ENCODE measurements at places on chromosomes 6 and 20.

GRCh38 chr20:12886618-12887363 lies 122.0 kb upstream of the SPTLC3 start:
- no peak for DNase-seq

DNA sequence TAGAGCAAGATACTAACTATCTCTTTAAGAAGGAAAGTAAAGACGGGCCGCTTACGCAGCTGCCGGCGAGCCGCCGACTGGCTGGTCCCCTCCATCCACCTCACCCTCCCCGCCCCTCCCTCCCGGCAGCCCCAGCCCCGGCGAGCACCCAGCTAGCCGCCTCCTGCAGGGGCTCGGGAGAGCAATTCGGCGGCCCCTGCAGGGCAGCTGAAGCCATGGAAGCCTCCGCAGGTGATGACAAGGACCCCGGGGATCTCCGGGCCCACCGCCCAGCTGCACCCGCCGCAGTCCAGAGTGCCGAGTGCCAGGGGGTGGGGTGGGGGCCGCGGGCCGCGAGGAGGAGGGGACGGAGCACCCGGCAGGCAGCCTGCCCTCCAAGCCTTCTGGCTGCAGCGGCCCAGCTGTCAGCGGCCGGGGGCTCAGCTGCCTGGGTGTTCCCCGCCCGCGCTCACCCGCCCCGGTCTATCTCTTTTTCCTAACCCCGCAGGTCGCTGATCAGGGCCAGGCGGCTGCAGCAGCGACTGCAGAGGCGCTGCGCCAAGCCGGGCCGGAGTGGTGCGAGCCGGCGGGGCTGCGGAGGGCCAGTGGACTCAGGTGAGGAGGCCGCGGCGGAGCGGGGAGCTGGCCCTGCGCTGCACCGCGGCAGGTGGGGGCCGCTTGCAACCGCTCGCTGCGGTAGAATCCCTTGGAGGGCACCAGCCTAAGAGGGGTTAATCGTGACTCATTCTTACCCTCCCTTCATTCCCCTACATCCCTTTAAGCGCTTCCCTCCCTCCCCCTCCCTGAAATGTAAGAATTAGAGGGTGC lies at the start of gene SNPH:
TSS of gene SNPH (plus strand) at position 128 of the 807 bp plus-strand sequence. CDS start 29,946 bp downstream, outside the sequence.
- DNase-seq = peak; percentile 87

DNA sequence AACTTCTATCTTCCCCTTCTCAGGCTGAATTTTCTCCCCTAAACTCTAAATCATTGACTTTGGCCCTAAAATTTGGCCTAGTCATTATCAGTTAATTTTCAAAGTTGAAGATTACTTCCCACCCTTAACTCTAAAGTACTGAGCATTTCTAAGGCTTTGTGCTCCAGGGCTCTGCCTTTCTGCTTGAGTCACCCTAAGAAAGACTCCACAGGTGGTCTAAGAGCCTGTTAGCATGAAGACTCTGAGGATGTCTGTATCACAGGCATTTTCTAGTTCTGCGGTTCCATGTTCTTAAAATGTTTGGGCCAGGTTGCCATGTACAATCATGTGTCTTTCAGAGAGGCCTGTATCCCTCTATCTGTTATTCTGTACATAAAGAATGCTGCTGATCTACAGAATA lies 808.1 kb upstream of the MANEA start:
- DNase-seq = no peak

DNA sequence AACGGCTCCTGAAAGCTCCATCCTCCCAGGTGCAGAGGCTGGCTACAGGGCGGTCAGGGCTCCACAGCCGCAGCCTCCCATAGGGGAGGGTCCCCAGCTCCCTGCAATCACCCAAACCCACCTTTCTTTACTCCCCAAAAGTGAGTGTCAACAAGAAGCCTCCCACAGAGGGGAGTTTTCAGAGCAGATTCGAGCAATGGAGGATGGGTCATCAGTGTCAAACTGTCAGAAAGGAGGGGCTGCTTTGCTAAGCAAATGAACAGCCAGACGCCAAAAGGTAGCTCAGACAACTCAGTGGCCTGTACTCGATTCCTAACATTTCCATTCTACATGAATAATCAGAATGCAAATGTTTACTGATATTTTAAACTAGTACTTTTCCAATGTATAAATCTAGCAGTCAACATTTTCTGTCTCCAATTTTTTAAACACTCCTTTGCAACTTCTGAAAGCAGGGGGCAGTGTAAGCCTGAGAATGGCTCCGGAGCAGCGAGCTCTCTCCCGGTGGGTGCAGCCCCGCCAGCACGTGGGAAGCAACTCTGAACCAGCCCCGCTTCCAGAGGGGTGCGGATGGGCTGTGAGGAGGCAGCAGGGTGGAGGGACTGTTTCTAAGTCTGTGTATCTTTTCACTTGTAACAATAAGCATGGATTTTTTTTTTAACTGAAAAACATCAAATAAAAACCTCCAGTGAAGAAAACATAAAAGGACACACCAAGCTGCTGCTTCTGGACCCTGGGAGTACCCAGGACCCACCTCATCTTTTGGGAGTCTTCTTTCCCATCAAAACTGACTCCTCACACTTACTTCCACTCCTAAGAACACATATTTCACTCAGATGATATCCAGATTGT lies 54.9 kb downstream of the TAF4 start:
- DNase-seq = peak; percentile 76

DNA sequence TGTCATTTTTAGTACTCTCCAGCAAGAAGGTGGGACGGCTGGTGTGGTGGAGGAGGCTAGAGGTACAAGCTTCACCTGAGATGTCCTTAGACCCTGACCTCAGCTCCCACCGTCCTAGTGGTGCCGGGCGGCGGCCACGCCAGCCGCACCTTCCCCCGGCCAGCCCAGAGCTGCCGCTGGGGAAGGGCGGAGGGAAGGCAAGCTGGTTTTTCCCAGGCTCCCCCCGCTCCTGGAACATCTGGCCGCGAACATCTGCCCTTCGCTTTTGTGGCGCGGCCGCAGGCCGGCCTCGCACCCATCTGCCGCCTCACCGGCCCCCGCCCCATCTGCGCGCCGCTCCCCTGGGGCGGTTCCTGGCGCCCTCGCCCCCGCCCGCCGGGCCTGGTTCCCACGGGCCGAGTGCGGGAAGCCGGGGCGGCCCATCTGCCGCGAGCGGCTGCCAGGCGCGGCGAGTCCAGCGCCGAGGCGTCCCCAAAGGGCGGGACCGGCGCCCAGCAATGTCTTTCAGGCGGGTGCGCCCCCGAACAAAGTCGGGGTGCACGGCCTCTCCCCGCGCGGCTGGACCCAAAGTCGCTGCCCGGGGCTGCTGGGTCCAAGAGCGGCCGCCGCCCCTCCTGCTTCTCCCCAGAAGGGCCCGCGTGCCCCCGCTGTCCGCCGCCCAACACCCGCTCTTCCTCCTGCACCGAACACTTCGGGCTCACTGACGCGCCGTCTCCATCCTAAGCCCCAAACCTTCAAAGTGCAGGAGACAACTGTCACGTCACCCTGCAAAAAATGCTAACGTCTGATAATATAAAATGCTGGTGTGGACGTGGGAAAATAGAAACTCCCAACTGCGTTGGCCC lies 17.3 kb upstream of the ID1 start:
- peak; percentile 92 for DNase-seq

- peak; percentile 40 for DNase-seq
Measured at GRCh38 chr6:35757456-35758123, 18.8 kb upstream of the CLPSL2 start.

DNA sequence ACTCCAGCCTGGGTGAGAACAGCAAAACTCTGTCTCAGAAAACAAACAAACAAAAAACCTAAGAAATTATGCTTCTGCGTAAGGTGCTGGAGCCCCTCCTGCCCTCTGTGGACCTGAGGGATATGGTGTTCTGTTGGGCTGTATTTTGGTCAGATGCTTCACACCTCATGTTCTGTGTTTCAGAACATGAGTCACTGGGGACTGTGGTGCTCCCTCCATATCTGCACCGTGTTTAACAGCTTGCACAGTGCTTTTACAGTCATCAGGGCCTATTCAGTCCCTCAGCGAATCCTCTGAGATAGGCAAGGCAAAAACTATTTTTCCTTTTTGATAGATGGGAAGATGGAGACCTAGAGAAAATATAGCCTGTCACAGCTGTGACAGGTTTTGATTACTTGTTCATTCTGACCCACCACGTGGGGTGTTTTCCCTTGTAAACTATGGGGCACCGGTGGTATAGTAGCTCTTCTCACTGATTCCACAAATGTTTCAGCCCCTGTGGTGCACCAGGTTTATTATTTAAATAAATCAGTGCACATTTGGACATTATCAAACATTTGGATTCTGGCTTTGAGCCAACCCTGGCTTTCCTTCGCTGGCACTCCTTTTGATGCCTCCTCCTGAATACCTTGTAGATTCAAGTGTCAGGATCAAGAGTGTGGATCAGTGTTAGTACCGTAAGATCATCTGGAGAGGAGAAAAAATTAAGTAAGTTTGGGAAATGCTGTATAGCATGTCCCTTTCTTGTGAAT lies 9.6 kb downstream of the TTPAL start:
- peak; percentile 36 for DNase-seq

DNA sequence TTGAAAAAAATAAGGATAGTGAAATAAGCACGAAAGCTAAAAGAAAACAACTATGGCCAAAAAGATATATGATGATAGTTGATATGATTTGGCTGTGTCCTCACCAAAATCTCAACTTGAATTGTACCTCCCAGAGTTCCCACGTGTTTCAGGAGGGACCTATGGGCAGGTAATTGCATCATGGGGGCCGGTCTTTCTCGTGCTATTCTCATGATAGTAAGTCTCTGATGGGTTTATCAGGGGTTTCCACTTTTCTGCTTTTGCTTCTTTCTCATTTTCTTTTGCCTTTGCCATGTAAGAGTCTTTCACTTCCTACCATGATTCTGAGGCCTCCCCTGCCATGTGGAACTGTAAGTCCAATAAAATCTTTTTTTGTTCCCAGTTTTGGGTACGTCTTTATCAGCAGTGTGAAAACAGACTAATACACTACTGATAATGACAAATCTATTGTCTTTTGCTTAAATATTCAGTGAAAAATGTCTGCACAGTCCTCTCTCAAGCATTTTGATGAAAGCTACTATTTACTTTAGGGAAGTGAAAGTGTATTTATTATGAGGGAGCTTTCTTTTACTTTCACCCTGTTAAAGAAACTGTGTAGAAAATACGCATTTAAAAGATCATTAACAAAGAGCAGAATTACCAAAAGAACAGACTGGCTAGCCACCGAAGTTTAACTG lies 389.1 kb downstream of the HTR1B start:
- DNase-seq = no peak

- peak; percentile 78 for DNase-seq
Measured at GRCh38 chr20:32737371-32738223, 5.7 kb downstream of the COMMD7 start.

GRCh38 chr6:47729457-47729856 lies 31.1 kb downstream of the ADGRF4 start:
- no peak for DNase-seq

DNA sequence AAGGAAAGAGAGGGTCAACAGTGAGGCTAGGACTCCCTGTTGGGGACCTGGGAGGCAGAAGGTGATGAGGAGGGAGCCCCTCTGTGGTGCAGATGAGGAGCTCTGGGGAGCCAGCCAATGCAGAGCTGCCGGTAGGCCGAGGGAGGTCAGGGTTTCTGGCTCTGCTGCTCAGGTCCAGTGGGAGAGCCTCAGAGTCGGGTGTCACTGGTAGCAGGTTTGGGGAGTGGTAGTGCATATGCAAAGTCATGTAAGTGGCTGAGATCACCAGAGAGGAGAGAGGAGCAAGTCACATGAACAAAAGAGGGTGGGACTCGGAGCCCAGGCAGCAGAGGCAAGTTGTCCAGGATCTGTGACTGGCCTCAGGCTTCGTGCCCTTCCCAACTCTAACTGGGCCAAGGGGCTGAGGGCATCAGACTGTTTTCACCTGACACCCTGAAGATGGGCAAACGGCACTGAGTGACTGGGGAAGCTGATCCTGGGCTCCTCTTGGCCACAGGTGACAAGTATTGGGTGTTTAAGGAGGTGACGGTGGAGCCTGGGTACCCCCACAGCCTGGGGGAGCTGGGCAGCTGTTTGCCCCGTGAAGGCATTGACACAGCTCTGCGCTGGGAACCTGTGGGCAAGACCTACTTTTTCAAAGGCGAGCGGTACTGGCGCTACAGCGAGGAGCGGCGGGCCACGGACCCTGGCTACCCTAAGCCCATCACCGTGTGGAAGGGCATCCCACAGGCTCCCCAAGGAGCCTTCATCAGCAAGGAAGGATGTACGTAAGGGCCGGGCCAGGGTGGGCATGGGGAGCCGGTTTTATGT lies 6.6 kb downstream of the MMP24OS start:
- DNase-seq = peak; percentile 15

- DNase-seq = no peak
Measured at GRCh38 chr20:13292201-13292885, 71.3 kb downstream of the ISM1 start.

DNA sequence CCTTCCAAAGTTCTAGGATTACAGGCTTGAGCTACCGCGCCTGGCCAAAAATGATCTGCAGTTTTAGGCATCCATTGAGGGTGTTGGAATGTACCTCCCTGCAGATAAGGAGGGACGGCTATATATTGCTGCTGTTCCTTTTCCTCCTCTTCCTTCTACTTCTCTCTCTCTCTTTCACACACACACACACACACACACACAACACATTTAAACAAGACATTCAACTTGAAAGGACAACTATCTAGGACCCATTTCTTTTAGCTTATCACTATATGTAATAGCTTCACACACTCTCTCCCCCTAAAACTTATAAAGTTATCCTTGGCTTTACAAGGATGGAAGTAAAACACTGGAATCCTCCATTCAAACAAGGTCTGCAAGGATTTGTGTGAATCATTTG lies 260.6 kb downstream of the PHACTR1 start:
- DNase-seq = no peak

GRCh38 chr6:148170286-148170685 lies 172.4 kb upstream of the SASH1 start:
- no peak for DNase-seq

DNA sequence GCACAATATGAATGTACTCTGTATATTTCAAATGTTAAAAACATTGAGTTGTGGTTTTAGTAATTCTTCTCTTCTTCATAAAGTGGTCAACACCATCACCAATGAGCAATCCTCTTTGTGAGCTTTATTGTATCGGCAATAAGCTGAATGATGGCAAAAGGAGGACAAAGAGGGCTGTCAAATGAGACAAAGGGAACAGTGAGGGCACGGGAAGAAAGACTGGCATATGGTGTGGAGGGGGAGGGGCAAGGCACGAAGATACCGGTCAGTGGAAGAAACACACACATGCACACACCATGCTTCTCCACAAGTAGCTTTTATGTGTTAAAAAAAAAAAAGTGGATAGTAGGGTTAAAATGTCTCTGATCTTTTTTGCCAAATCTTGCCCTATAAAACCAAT lies 506.8 kb upstream of the CITED2 start:
- DNase-seq = no peak

GRCh38 chr6:45591890-45592289 lies 214.2 kb upstream of the SUPT3H start:
- DNase-seq = no peak

DNA sequence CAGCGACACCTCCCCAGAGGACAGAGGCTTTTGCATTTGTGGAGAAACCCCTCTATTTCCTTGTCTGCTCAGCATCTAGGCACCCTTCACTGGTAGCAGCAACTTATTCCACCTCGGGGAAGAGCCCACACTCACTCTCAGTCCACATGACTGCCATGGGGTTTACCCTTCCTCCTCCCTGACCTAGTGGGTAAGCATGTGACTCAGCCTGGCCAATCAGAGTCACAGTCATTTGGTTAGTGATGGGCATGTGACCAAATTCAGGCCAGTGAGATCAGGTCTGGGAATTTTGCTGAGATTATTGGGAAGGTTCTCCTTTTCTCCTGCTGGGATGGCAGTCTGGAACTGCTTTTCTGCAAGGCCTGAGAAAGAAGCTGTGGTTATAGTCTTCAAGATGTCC lies 145.7 kb upstream of the PHACTR3 start:
- DNase-seq = peak; percentile 7

GRCh38 chr6:24710519-24711303 lies 8.2 kb downstream of the C6orf62 start:
- no peak for DNase-seq

GRCh38 chr20:18133962-18134361 lies 3.7 kb upstream of the KAT14 start:
- no peak for DNase-seq

GRCh38 chr6:1890071-1890470 lies 280.4 kb downstream of the FOXC1 start:
- no peak for DNase-seq

All from GM23248 (cell line).